ENCODE measurements at places on chromosomes 4 and X.

GRCh38 chr4:106172861-106173260 lies 143.1 kb downstream of the TBCK start:
- no peak for DNase-seq

GRCh38 chrX:95797344-95797743 lies 887.3 kb upstream of the DIAPH2 start:
- no peak for DNase-seq

- no peak for DNase-seq
Observed at GRCh38 chrX:150473371-150473770, 95.0 kb upstream of the MTM1 start.

DNA sequence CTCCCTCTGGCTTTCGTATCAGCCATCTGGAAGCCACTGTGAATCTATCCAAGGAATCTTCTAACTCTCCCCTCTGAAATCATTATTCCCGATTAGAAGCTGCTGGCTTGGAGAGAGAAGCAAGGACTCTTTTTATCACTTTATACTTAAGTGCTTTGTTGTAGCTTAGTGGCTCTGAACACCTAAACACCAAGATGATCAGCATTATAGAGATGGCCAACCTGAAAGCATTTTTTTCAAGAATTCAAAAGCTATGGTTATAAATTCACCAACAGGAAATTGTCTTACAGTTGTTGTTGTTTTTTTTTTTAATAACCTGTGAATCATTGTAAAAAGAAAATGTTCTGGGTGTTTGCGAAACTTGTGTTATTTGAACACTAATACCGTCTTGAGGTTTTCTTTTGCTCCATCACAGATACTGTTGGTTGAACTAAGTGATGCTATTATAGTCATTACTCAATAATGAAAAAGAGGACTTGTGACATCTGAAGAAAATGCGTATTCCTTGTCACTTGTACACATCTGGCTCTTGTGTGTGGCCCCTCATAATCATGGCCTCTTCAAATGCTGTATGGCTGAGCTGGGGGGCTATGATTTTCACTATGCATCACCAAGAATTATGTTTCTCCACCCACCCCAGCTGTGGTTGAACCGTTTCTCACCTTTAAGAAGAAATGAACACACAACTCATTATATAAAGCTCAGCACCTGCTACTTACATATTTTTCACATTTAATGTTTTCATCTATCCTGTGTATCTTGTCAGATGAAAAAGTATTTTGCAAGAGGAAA lies 11.8 kb upstream of the SMIM43 start:
- DNase-seq: no peak

Data from activated T-cell treated with anti-CD3 and anti-CD28 coated beads, Interleukin-2, amount 50 U/mL, for 1 hour (primary cell).